ENCODE measurements at places on chromosomes 6 and 20.

GRCh38 chr6:121826156-121826810, 390.8 kb downstream of the GJA1 start:
- no peak for DNase-seq
- H3K27ac ChIP-seq = no peak overlapping the region
- H3K36me3 ChIP-seq = no peaks in the 10 kb centered on the region
- no peaks in the 10 kb centered on the region for H3K4me1 ChIP-seq
- no peak overlapping the region for H3K4me3 ChIP-seq

GRCh38 chr20:62238569-62239277, 402 bp downstream of the OSBPL2 start:
- peak overlapping the region; percentile 64 for H3K27ac ChIP-seq
- H3K27me3 ChIP-seq = no peaks in the 10 kb centered on the region
- peaks cover 27% of the 10 kb centered on the region for H3K4me1 ChIP-seq
- no peak for DNase-seq
- peaks cover 3% of the 10 kb centered on the region for H3K36me3 ChIP-seq
- peak overlapping the region; percentile 81 for H3K4me3 ChIP-seq

DNA sequence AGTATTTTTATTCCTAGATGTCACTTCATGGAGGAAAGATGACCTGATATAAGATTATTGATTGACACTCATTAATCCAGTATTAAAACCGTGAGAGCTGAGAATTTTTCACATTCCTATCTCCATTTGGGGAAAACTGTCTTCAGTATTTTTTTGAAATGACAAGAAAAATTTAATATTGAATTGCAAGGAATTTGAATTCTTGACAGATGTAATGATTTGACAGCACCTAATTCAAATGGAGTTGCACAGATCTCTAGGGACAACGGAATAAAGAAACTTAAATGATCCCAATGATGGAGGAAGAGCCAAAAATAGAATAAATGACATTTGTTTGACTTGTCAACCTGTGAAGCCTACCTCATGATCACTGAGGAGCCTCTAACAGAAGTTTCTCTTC, 1591.4 kb downstream of the HACE1 start:
- H3K4me1 ChIP-seq = no peaks in the 10 kb centered on the region
- H3K36me3 ChIP-seq = no peaks in the 10 kb centered on the region
- no peak overlapping the region for H3K4me3 ChIP-seq
- no peak overlapping the region for H3K27ac ChIP-seq

DNA sequence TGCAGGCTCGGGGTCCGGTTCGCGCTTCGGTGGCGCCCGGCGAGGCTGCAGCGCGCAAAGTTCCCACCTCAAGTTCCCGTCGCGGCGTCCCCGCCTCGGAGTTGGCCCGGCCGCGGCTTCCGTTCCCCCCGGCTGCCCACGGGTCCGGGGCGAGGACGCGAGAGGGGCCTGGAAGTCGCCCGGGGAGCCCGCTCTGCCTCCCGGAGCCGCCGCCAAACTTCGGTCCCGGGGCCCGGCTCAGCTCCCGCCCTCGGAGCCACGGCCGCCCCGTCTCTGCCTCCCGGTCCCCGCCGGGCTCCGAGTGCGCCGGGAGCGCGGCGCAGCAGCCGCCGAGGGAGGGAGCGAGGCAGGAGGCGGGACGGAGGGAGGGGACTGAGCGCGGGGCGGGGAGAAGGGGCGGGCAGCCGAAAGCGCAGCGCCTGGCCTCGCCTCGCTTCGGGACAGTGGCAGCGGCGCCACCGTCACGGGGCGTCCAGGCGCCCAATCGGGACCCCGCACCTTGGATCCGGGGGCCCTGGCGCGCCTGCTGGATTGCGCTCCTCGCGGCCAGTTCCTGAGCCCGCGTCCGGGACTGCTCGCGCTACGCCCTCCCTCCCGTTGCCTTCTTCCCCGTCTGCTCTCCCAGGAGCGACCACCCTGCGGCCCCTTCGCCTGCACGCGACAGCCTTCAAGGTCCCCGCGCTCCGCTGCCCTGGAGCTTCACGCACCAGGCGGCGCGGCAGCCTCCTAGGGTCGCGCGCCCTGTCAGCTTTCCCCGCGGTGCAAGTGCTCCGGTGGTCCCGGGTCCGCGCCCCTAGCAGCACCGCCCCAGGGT, at the start of gene KCNG1:
TSS of gene KCNG1 (minus strand) at position 305 of the 814 bp plus-strand sequence. CDS start 12,769 bp downstream, outside the sequence.
- peaks cover 8% of the 10 kb centered on the region for H3K4me1 ChIP-seq
- DNase-seq = peak; percentile 76
- H3K4me3 ChIP-seq = peak within 1 kb of the TSS; percentile 78
- no peaks in the 10 kb centered on the region for H3K36me3 ChIP-seq
- H3K27ac ChIP-seq = no peak within 1 kb of the TSS

DNA sequence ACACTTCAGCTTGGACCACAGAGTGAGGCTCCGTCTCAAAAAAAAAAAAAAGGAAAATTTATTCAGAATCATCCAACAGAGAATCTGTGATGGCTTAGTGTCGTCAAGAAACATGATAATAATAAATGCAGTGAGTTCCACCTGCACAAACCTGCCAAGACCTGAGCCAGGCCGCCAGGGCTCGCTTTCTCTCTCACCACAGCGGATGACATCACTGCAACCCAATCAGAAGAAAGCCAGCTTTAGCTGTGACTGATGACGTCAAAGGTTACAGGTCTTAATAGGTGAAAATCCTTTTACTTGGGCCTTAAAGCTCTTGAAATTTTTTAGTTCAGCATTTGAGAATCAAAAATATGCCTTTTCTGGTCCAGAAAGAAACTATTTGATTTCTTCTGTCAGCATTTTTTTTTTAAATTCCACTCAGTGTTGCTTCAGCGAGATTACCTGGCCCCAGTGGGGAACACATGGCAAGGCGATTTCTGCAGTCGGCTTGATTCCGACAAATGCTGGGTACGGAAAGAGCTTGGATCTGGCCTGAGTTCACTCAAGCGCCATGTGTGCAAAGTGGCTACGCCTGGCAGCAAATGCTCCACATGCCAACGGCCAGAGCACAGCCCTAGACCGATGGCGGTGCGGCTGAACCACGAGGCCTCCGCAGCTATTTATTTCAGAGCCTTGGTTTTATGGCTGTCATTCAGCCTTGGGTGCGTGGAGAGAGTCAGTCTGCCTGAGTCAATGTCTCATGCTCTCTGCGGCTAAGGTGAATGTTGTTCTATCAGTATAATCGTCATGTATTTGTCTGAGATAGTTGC, 105.7 kb upstream of the QKI start:
- peaks cover 7% of the 10 kb centered on the region for H3K27me3 ChIP-seq
- no peak overlapping the region for H3K4me3 ChIP-seq
- H3K27ac ChIP-seq = no peak overlapping the region
- H3K4me1 ChIP-seq = no peaks in the 10 kb centered on the region

Measured in activated naive CD8-positive, alpha-beta T cell treated with anti-CD3 and anti-CD28 coated beads, Interleukin-2, amount 50 U/mL, for 24 hours (primary cell).